Muscle of leg (tissue), 16 donors: ENCODE measurements at places on chromosomes 2 and 18. TPM values are rescaled to one million over a fixed set of nuclear protein-coding genes. Genes with fewer than 3 reads are reported as not detected.
A peak's percentile ranks its signal among the peaks of the same experiment; 100 is the strongest.

- no peak for DNase-seq
These were observed 392.7 kb upstream of the SLC8A1 start for GRCh38 chr2:40844353-40845277.

The IL1RL1 gene
- polyA plus RNA-seq = 0.05 TPM

DNA sequence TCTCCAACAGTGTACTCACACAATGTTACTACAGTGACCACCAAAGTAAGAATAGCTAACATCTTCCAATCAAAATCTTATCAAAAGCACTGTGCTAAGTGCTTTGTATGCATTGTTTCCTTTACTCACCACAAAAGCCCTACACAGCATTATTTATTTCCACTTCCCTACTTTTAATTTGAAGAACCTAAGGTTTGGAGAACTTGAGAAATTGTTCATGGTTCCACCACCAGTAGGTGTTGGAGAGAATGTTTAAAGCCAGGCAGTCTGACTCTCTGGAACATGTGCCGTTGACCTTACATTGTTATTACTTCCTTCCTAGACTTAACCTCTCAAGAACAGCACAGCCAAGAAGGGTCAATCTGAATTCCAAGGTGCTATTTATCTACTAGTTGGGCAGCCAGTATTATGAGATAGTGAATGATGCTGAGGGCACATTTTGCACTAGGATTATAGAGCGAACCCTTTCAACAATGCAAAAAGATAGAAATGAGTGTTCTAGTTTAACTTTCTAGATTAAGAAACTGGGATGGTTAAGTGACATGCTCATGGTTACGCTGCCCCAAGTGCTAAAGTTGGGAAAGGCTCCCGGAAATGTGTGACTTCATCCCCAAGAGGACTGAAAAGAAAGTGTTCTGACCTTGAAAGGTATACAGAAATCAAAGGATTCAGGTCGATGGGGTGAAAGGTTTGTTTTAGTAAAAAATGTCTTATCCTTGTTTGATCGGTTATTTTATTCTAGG is 55.2 kb upstream of the FAM136A start:
- DNase-seq = peak; percentile 13

- DNase-seq = no peak
These were observed 27.2 kb downstream of the OXER1 start for GRCh38 chr2:42736598-42737322.

The EGR4 gene
- not detected for polyA plus RNA-seq

- peak; percentile 39 for DNase-seq
These were observed 36.9 kb upstream of the SLC14A1 start for GRCh38 chr18:45686891-45687611.

The STEAP3 gene
- polyA plus RNA-seq = 16.2 TPM

The CYP20A1 gene
- polyA plus RNA-seq = 9.2 TPM

The CCDC85A gene
- polyA plus RNA-seq = 3.1 TPM

The KCNIP3 gene
- 5.5 TPM for polyA plus RNA-seq

GRCh38 chr2:160279813-160280465 is 79.9 kb upstream of the ITGB6 start:
- no peak for DNase-seq

The SH3RF3 gene
- polyA plus RNA-seq = 4.4 TPM

The CNGA3 gene
- polyA plus RNA-seq = 0.35 TPM

DNA sequence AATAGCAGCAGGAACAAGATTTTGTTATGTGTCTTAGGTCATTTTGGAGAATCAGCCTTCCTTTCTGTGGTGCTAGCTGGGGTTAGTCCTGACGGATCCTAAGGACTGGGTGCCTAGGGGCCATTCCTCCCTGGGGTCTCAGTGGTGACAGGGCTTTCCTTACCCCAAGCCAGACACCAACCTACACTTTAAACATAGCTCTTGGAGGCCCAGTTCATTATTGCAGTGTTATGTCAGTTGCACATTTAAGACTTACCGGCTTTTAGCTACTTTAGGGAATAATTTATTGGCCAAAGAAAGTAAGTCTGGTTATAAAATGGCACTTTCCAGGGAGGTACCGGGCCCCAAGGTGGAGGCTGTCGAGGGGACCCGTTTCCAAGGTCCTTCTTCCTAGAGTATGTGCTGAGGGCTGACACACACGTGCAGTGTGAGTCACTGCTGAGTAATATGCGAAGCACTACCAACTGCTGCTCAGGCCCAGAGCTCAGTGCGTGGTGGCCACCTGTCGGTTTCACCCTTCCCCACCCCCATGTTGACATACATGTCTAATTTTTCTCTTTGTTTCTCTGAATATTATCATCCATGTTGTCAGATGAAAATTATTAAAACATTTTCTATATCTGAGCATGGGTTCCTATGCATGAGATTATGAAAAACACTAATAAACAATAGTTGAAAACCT is 37.0 kb upstream of the GRHL1 start:
- no peak for DNase-seq

- DNase-seq = peak; percentile 69
These were observed 2.2 kb downstream of the AQP4 start for GRCh38 chr18:26863122-26863879.

The ELOA2 gene
- 0.05 TPM for polyA plus RNA-seq

DNA sequence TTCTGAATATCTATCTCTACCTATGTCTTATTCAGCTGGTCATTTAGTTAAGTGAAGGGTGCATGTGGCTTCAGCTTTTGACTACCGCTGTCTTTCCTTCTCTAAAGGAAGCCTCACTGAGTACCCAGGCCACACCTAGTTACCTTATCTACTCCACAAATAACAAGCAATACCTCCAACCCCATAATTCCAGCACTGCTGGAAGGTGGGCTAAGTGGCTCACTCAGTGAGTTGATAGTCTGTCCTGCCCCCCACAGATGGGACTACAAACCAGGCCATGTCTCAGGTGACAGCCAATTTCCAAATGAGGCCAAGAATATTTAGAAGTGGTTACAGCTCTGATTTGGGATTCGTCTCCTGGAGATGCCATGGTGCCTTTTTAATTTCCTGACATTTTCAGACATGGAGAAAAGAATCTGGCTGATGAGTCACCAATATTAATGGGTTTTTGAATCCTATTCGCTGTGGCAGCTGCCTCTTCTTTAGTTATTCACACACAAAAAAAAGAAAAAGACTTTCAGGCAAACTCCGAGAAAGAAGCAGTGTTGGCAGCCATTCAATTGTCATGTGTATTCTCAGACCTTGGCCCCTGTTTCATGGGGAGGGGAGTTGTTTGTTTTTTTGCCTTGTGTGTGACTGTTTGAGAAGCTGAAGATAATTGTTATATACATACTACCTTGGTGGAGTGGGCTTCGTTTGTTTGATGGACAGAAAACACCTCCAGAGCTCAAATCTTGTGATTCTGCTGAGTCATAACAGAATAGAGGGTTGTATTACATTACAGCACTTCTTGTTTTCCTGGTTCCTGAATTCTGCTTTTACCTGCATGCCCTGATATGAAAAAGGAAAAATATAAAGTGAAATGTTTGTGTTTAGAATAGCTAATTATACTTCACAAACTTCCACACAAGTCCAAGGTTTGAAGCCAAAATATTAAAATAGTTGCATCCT is 64.2 kb downstream of the SCG2 start:
- DNase-seq = peak; percentile 78

The CDH2 gene
- 6.1 TPM for polyA plus RNA-seq

- no peak for DNase-seq
These were observed 45.2 kb upstream of the B3GNT2 start for GRCh38 chr2:62150597-62151305.

DNA sequence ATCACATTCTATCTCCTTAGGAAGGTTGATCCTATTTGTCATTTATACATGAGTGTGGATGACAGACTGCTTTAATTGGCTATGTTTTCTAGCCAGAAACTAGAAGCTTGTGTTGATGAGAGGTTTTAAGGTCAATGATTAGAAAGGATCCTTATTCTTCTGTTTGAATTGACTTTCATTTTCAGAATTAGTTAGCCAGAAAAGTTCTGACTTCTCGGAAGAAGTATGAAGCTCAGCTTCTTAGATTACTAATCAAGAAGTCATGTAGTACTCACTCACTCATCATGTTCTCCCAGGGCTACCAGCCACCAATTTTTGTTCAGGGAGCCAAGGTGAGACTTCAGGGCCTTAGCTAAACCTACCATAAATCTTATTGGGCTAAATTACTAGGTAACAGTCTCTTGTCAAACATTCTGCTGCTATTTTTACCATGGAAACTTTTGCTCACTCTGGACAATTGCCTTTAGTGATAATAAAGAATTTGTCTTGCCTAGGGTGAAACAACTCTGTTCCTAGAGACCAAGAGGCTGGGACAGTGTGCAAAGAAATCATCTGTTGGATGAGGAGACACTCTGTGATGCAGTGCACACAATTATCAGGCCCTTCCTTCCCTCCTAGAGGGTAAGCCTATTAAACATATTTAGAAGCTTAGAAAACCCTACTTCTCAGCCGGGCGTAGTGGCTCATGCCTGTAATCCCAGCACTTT is 111.6 kb upstream of the DNMT3A start:
- DNase-seq = peak; percentile 3

DNA sequence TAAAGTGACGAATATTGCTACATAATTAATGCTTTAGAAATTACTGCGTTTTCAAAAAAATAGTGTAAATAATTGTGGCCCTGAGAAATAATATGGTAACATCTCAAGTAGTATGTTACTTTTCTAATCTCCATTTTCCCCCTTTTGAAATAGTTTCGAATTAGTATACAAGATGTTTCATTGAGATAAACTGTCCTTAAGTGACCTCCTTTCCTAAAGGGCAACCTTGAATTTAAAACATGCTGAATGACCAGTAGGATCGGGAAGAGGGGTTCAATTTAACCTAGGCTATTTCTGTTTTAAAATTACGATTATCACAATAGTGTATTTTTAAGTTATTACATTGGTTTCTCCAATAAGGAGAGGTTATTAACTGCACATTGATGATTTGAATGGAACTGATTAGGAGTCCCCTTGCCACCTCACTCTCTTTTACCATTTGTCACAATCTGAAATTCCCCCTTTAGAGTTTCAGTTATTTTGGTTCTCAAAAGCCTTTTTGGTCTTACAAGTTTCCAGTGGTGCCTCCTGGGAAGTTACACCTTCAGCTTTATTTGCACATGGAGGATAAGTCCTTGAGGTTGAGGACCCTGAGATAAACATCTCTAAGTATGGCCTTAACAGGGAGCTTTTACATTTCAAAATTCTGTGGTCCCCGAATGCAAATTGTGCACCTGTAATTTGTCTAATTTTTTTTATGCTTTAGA is 2.3 kb downstream of the ACTR3 start:
- no peak for DNase-seq

The PLCL1 gene
- polyA plus RNA-seq = 11.9 TPM

GRCh38 chr2:213934560-213934959 is 476.3 kb upstream of the VWC2L start:
- DNase-seq = peak; percentile 0

DNA sequence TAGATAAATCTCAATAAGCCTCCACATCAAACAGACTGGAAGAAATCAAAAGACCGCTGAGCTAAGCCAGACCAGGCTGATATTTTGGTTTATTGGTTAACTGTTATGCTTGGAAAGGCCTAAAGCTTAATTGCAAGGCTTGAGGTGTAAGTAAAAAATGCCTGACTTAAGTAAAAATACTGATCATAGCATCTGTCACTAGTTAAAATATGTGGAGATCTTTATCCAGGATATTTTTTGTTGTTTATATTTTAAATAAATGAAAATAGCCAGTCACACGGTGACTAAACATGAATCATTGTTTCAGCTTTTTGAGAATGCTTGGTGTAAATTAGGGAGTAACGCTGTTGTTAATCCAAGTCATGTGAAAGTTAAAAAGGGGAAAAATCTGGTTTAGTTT is 127.9 kb downstream of the THADA start:
- no peak for DNase-seq

GRCh38 chr2:158600155-158600802 is 143.5 kb downstream of the PKP4 start:
- peak; percentile 66 for DNase-seq

- DNase-seq = no peak
These were observed 135.5 kb downstream of the MEIS1 start for GRCh38 chr2:66570471-66570870.

The BMPR2 gene
- polyA plus RNA-seq = 35.4 TPM

DNA sequence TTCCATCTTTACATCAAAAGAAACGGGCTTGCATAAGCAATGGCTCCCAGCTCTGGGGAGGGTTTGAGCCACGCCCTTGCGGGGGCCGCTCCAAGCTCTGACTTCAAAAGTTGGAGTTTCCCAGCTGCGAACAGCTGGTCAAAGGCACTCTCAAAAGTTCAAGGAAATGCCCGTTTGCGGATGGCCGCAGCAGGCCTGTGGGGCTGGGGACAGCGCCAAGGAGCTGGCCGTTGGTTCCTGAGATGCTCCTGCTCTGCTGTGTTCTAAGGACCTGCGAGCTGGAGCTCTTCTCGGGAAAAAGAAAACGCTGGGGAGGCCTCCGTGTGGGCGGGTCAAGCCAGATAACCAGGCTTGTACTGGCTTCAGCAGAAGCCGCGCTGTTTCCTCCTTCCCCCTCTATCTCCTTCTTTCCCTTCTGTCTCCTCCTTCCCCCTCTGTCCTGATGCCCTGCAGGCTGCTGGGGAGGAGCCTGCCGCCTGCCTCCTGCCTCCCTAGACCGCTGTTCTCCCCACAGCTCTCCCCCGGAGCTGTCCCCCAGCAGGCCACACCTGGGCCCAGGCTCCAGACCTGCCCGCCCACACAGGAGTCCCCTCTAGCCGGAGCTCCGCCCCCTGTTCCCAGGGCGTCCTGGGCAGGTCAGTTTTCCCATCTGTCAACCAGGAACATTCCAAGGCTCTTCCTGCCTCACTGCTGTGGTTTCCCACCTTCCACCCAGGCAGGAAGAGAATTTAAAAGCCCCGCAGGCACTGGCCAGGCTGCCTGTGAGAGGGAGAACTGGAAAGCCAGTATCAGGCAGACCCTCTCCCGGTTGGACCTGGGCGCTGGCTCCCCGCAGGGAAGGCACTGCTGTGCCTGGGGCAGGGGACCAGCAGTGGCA is 14.1 kb downstream of the KLF11 start:
- DNase-seq = peak; percentile 91

DNA sequence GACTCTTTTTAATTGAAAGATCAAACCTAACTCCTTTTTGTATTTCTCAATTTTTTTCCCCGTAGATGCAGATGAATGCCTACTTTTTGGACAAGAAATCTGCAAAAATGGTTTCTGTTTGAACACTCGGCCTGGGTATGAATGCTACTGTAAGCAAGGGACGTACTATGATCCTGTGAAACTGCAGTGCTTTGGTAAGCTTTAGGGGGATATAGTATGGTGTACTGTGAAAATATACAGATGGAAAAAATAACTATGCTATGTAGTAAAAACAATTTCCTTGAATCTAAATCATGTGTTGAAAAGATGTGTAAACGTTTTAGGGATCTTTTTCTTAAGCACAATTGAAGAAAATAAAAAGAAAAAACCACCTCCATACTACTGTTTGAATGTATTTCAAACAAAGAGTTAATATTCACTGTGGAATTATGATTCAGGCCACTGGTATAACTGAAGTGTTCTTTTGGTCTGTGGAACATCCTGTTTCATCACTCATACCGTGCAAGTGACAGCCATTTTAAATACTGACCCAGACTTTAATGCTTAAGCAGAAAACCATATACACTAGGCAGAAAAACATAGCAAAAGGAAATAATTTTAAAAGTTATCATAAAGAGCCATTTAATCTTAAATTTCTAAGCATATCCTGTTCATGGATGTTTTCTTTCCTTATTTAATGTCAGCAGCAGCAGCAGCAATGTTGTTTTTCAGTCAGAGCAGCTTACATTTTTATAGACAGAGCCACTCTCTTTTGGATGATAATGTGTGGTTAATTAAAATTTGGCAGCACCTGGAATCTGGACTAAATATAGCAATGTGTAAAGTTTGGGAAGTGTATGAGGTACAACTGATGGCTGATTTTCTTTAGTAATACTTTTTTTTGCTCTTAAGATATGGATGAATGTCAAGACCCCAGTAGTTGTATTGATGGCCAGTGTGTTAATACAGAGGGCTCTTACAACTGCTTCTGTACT is 112.8 kb upstream of the RASGRP3 start:
- DNase-seq = peak; percentile 39
